ENCODE measurements at places on chromosomes 5 and 9. TPM values are rescaled to one million over a fixed set of nuclear protein-coding genes. Genes with fewer than 3 reads are reported as not detected.

ADAMTS16 gene
- not detected for total RNA-seq

TMEM171 gene
- total RNA-seq = 0.98 TPM

TLE1 gene
- 36.6 TPM for total RNA-seq

FGF10 gene
- total RNA-seq = 0.08 TPM

IL12B gene
- not detected for total RNA-seq

ADAMTS13 gene
- 21.4 TPM for total RNA-seq

FYB1 gene
- 4.4 TPM for total RNA-seq

PCDHAC2 gene
- total RNA-seq = 0.86 TPM

PCDHGA6 gene
- 0.68 TPM for total RNA-seq

GNAQ gene
- 16.2 TPM for total RNA-seq

CYLC2 gene
- not detected for total RNA-seq

ECSCR gene
- total RNA-seq = 2.0 TPM

FAM221B gene
- not detected for total RNA-seq

IPO11 gene
- 11.8 TPM for total RNA-seq

FAM78A gene
- 1.2 TPM for total RNA-seq

PCDHA12 gene
- 0.08 TPM for total RNA-seq

IL7R gene
- total RNA-seq = 2.4 TPM

PAEP gene
- total RNA-seq = not detected

CBY3 gene
- not detected for total RNA-seq

ORM2 gene
- 4,103 TPM for total RNA-seq

DOK3 gene
- 3.2 TPM for total RNA-seq

MEIKIN gene
- not detected for total RNA-seq

PCDHB14 gene
- total RNA-seq = 0.75 TPM

PTGES2 gene
- total RNA-seq = 35.8 TPM

SARDH gene
- total RNA-seq = 208 TPM

HNRNPH1 gene
- total RNA-seq = 215 TPM

CD74 gene
- total RNA-seq = 89.1 TPM

PTPDC1 gene
- total RNA-seq = 1.1 TPM

RETREG1 gene
- 25.2 TPM for total RNA-seq

LSM11 gene
- total RNA-seq = 0.86 TPM

RANBP3L gene
- 3.3 TPM for total RNA-seq

NUTM2G gene
- total RNA-seq = not detected

SLC6A18 gene
- total RNA-seq = not detected

ZNF300 gene
- 0.23 TPM for total RNA-seq

MBLAC2 gene
- 4.4 TPM for total RNA-seq

FBP1 gene
- 476 TPM for total RNA-seq

NUTM2F gene
- total RNA-seq = 0.08 TPM

OLFM1 gene
- total RNA-seq = 1.8 TPM

F12 gene
- total RNA-seq = 292 TPM

FGF18 gene
- not detected for total RNA-seq

BTNL9 gene
- 8.8 TPM for total RNA-seq

NREP gene
- total RNA-seq = 3.2 TPM

SMIM3 gene
- total RNA-seq = 3.6 TPM

TAF11L12 gene
- total RNA-seq = not detected

PCDHGA8 gene
- total RNA-seq = 0.35 TPM

CDO1 gene
- total RNA-seq = 130 TPM

LCP2 gene
- 7.3 TPM for total RNA-seq

PCDHGA3 gene
- total RNA-seq = 0.60 TPM

CA9 gene
- total RNA-seq = 0.96 TPM

WDR41 gene
- total RNA-seq = 14.5 TPM

OGN gene
- total RNA-seq = not detected

SHOC1 gene
- not detected for total RNA-seq

DCTN4 gene
- 23.1 TPM for total RNA-seq

TAS2R1 gene
- total RNA-seq = not detected

ISL1 gene
- total RNA-seq = not detected

PCDHGA12 gene
- 1.0 TPM for total RNA-seq

EMB gene
- 0.81 TPM for total RNA-seq

IFNB1 gene
- total RNA-seq = not detected

FRMD3 gene
- 0.53 TPM for total RNA-seq
